ENCODE measurements at places on chromosomes 2 and 18.

DNA sequence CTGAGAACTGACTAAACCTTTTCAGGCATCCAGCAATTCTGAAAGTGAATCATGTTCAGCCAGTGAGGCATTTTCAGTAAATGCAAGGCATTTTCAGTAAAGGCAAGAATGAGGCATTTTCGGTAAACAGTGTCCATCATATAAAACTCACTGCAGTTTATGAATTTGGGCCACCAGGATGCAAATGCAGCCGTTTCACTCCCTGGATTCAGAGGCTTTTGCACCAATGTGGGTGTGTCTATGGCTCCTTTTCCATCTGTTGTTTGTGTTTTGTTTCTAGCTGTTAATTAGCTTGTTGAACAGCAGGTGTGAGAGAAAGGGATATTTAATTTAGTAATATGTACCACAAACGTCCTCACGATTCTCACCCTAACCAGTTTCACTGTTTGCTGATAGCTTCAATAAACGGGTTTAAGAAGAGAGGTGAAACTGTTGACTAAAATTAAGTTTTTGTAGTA, 116.3 kb upstream of the PGAP1 start:
- no peak for DNase-seq

GRCh38 chr18:39190508-39190907, 1624.9 kb upstream of the CELF4 start:
- no peak for DNase-seq

DNA sequence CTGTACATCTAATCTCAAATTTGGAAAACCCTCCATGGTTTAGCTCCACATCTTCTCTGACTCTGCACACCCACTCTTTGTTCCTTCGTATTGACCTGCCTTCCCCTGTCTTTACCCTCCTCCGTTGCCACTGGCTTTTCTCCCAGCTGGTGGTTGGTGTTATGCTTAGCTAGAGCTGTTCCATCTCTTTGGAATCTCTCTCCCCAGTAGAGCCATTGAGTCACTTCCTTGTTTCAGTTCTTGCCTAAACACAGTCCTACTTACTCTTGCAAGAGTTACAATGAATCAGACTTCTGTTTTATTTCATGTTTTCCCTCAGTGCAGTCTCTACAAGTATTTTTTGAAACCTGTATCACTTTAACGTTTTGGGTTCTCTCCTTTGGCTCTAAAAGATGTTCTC, 263.9 kb downstream of the LTBP1 start:
- no peak for DNase-seq

DNA sequence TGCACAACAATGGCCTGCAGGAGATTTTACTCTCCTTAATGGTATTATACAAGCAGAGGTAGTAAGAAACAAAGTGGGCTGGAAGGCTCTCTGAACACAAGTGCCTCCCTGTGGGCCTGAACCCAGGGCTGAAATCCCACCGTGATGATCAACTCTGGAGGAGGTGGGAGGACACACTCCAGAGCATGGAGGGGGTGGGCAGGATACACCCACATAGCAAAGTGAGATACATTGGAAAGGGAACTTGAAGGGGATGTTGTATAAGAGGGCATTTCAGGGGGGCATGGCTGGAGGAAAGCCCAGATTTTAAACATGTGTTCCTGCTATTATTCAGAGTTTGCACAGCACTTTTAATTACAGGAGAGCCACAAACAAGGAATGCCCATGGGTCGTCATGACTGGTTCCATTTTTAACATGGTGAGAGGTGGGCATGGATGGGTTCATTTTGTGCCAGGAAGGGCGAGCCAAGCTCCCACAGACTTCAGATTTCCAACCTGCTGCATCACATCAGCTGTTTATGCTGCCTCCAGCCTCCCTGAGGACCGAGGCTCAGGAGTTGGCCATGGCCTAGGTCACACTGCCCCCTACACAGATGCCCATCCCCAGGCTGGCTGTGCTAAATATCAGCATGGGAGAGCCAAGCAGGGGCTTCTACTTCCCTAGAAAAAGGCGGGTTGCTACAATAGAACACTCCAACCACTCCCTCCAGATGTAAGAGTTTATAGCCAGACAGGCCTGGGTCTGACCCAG, 416.2 kb upstream of the ID2 start:
- no peak for DNase-seq

GRCh38 chr2:186503827-186504606, 18.0 kb downstream of the ZC3H15 start:
- DNase-seq = peak; percentile 14

- no peak for DNase-seq
These were observed 418.7 kb downstream of the MEIS1 start for GRCh38 chr2:66853585-66853984.
